SHP77 (cell line): ENCODE measurements at places on chromosomes 5 and 9.

DNA sequence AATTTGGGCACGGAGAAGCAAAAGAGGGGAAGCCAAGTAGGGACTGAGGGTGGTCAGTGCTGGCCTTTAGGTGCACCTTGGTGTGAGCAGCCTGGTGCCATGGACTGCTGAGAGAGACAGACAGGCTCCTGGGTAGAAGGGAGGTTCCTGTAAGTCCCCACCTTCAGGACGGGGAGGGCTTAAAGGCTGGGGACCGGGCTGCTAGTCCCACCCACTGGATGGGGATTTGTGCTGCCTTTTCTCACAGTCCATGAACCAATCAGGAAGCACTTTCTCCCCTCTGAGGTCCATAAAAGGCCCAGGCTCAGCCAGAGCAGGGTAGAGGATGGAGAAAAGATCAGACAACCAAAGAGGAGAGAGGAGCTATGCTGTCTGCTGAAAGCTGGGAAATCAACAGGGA, 15.2 kb downstream of the CDC25C start:
- no peak for DNase-seq

- DNase-seq: no peak
Observed at GRCh38 chr9:37990404-37991015, 78.5 kb downstream of the SHB start.

DNA sequence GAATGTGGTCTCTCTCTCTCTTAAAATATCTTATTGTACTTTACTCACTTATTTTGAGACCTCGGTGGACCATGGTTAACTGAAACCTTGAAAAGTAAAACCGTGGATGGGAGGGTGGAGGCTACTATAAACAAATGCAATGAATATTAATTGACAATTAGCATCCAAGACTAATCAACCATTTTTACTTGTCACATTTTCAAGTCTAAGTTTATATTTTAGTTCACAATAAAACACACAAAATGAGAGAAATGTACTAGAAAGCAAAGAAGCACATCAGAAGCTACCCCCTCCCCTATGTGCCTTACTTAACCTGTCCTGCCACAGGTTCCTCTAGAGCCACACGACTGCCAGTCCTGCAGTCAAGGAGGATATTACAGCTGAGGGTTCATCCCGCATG, 4.6 kb downstream of the ARL15 start:
- no peak for DNase-seq

GRCh38 chr5:527646-528628, 3.7 kb upstream of the SLC9A3 start:
- no peak for DNase-seq

DNA sequence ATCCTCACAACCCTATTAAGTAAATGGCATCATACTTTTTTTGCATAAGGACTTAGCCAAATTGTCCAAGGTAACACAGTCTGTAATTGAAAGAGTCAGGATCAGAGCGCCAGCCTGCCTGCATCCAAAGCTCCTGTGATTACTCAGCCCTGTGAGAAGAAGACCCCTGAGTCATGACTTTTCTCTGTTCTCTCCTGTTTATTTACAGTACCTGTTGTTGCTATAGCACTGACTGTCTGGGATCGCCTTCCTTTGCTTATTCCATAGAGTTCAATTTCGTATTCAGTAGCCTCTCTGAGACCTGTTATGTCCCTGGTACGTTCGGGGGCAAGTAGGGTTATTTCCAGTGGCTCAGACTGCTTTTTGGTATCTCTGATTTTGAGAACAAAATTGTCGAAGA, 71.8 kb downstream of the TNC start:
- no peak for DNase-seq

DNA sequence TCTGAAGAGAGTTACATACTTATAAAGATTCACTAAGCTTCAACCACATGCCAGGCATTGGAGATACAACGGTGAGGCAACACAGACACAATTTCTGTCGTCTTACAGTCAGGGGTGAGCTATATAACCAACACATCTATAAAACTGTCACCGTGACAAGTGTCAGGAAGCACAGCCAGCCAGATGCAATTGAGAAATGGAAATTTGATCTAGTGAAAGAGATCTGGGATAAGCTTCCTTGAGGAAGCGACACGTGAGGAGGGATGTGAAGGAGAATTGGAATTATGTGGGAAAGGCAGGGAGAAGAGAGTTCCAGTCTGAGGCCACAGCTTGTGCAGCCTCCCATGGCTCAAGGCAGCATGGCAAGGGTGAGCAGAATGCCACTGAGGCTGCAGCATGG, 50.9 kb upstream of the ZNF354B start:
- no peak for DNase-seq

DNA sequence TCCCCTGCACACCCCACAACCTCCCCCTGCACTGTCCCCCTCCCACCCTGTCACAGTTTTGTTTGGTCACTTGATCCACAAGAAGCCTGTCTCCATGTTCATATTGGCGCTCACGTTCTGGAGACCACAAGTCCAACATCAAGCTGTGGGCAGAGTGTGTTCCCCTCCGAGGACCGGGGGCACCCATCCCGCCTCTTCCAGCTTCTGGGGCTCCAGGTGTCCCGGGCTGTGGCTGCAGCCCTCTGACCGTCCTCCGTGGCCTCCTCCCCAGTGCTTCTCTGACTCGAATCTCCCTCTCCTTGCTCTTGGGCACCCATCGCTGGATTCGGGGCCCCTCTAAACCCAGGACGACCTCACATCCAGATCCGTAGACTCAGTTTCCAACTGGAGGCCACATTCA, 49.2 kb downstream of the PLEKHG4B start:
- no peak for DNase-seq

GRCh38 chr5:78731884-78732283, 83.3 kb upstream of the LHFPL2 start:
- no peak for DNase-seq

DNA sequence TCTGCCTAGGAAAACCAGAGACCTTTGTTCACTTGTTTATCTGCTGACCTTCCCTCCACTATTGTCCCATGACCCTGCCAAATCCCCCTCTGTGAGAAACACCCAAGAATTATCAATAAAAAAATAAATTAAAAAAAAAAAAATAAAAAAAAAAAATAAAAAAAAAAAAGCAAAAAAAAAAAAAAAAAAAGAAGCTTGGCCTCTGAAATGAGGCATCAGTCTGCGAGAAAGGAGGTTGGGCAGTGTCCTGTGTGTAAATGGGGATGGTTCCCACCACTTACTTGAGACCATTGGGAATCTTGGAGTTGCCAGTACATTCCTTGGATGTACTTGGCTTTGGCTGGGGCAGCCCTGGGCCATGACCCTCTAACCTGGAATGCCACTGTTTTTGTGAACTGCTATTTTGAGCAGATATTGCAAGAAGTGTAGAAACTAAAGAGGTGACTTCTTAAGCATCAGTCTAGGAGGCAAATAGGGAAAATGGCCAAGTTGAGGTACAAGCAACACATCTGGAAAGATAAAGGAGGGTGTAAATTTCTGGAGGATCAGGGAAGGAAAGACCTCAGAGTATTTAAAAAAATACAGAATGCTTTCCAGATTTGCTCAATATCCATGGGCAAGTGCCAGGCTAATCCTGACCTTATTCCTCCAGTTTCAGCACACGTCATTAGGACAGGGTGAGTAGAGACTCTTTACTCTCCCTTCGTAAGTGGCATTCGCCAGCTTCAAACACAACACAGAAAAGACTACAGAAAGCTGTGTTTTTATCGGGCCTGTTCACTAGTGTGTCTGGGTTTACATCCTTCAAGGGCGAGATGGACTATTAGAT, 58.1 kb downstream of the HSPA4 start:
- DNase-seq: no peak

- no peak for DNase-seq
Observed at GRCh38 chr5:32754284-32754683, 43.2 kb downstream of the NPR3 start.

DNA sequence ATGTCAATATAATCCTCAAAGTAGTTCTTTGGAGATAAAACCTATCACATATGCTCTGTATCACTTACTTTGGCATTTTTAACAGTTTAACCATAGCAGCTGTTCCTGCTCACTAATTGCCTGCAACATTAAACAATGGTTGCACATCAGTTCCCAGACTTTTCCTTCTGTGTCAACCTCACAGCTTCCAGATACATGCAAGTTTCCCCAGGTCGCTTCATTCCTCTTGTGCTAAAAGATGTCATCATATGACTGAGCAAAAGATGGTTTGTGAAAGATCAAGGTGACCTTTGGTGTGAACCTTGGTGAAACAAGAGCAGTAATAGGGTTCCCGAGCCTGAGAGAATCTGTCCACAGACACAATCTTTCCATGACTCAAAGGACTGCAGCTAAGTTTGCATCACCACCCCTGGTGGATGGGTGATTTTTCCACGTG, 500.4 kb upstream of the PAPPA start:
- no peak for DNase-seq

- DNase-seq: no peak
Observed at GRCh38 chr9:36316611-36317317, 58.5 kb upstream of the GNE start.

- DNase-seq: no peak
Observed at GRCh38 chr5:144950996-144951395, 780.3 kb downstream of the KCTD16 start.

GRCh38 chr5:138243794-138244193, 30.6 kb downstream of the GFRA3 start:
- DNase-seq: no peak

DNA sequence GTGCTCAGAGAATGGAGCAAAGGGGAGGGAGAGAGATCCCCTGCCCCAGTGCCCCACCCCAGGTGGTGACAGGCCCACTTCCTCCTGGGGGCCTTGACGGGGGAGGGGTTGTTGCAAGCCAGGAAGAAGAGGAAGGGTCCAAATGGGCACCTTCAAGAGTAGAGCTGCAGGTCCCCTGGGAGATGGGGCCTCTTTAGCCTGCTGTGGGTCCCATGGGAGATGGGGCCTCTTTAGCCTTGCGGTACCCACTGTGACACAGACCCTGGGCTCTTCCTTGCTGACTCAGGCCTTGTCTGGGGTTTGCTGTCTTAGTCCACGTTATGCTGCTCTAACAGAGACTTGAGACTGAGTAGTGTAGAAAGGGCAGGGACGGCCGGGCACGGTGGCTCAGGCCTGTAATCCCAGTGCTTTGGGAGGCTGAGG, 9.6 kb upstream of the TOR4A start:
- no peak for DNase-seq

GRCh38 chr5:18305288-18305924, 671.1 kb downstream of the TAF11L14 start:
- peak; percentile 46 for DNase-seq

DNA sequence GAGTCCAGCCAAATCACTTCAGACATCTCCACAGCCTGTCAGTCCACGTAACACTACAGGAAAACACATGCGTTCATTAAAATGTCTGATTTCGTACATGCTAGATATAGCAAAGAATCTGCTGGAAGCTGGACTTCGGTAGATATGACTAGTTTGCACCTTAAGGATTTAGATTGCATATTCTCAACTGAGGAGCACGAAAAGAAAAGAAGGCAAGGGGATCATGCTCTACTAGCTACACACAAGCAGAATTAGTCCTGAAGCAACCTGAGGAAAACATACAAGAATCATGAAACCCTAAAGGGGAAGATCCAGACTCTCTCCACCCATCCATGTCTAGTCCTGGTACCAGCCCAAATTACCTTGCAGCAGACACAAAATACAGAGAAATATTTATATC, 36.1 kb upstream of the SSBP2 start:
- no peak for DNase-seq

DNA sequence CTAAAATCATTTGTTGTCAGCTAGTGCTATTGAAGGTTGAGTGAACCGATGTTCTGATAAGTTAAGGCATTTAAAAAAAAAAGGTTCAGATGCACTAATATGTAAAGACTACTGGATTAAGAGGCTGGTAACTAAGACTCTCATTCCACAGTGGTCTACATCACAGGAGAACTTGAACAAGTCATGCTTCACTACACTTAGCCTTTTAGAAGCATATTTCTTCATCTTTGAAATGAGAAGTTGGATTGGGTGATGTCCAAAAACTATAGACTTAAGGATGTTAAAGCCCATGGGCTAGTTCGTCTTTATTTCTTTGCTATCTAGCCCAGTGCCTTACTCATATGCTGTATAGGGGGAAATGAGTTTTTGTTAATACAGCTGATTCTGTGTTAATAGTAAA, 107.2 kb downstream of the NDUFS4 start:
- DNase-seq: no peak

DNA sequence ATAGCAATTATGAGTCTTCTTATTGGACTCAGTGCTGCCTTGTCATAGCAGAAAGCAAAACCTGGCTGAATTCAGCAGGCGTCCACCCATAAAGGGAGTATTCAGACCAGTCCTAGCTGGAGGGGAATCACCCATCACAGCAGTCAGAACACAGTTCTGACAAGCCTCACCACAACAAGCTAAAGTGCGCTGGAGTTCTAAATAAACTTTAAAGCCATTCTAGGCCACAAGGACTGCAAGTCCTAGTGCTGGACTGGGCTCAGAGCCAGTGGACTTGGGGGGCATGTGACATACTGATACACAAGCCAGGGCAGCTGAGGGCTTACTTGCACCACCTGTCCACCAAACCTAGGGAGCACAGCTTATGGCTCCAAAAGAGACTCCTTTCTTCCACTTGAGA, 115.3 kb upstream of the PCSK5 start:
- DNase-seq: no peak

DNA sequence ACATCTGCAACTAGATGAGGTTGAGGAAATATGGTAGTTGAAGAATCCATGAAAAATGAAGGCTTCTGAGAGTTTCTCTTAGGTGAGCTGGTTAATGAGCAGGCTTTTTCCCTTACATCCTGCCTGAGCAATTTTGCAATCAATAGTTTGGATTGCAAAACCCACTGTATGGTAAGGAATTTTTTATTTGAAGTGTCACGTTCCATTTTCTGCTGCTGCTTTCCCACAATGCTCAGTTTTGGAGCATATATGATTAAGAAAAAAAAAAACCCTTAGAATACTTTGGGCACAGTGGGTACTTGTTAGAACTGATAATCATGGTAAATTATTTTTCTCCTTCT, 144.2 kb downstream of the PCSK1 start:
- DNase-seq: no peak

GRCh38 chr9:19922476-19923118, 133.8 kb upstream of the SLC24A2 start:
- peak; percentile 26 for DNase-seq

GRCh38 chr5:59436364-59437148, 457.0 kb downstream of the PDE4D start:
- no peak for DNase-seq

- DNase-seq: no peak
Observed at GRCh38 chr9:92945796-92946195, 1.5 kb upstream of the FGD3 start.

DNA sequence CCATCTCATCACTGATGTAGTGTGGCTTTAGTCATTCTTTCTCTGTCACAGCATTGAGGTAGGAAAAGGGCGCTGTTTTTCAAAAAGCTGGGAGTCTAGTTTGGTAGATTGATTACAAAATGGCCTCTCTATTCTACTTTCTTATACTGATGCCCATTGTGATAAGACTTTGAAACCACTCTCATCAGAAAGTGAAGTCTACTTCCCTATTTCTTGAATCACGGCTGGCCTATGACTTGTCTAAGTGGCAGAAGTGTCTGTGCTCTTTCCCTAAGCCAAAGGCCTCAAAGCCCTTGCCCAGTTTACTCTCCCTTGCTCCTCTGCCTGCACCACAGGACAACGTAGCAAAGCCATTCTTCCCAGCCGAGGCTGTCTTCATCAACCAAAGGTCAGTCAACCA, 83.0 kb upstream of the IL33 start:
- DNase-seq: no peak

- DNase-seq: peak; percentile 40
Observed at GRCh38 chr5:66757219-66757833, 161.1 kb downstream of the MAST4 start.

- DNase-seq: peak; percentile 33
Observed at GRCh38 chr9:8085986-8086385, 286.4 kb upstream of the DMAC1 start.

GRCh38 chr5:59832577-59833301, 60.8 kb downstream of the PDE4D start:
- DNase-seq: no peak
